ENCODE measurements at places on chromosomes 11 and 22. TPM values are rescaled to one million over a fixed set of nuclear protein-coding genes. Genes with fewer than 3 reads are reported as not detected.

The GGTLC2 gene
- total RNA-seq, result not detected

The GAS2 gene
- 0.65 TPM for total RNA-seq

The OR51F2 gene
- not detected for total RNA-seq

The POU2AF1 gene
- not detected for total RNA-seq

The HEPN1 gene
- not detected for total RNA-seq

The MRPL17 gene
- total RNA-seq, result 54.6 TPM

The ZFTA gene
- 10.2 TPM for total RNA-seq

The OVOL1 gene
- total RNA-seq, result not detected

The ANO5 gene
- 0.18 TPM for total RNA-seq

The EIF3M gene
- 337 TPM for total RNA-seq

The GPR152 gene
- total RNA-seq, result not detected

The CDC45 gene
- total RNA-seq, result 3.1 TPM

The CEND1 gene
- 0.85 TPM for total RNA-seq

Data from smooth muscle cell of bladder (primary cell).